Astrocyte (in vitro differentiated cells and primary cell): ENCODE measurements at places on chromosomes 12 and 14.

GRCh38 chr14:97920201-97920600 is 1123.0 kb downstream of the VRK1 start:
- DNase-seq = no peak

- no peak for DNase-seq
These were observed 163.5 kb downstream of the CFAP54 start for GRCh38 chr12:96652870-96653269.

DNA sequence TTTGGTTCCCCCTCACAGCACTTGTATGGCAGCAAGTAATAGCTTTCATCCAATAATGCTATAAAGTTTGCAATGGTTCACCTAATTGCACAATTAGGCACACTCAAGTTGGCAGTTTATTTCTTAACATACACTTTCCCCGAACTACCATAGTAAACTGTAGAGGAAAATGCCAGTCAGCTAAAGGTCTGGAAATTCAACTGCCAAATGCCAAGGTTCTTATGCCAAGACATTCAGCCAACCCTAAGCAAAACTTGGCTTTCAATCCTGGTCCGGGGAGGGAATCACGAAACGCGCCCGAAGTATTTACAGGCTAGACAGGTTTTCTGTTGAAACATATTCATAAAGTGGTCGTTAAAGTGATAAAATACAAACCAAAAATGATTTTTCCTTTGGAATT is 1512.4 kb upstream of the FLRT2 start:
- DNase-seq = no peak

- no peak for DNase-seq
These were observed 1.3 kb upstream of the ATP5MC2 start for GRCh38 chr12:53677016-53677799.

- peak; percentile 79 for DNase-seq
These were observed 13.2 kb downstream of the ZNF219 start for GRCh38 chr14:21084998-21085853.
